Foreskin keratinocyte (primary cell): ENCODE measurements at places on chromosomes 4 and X.

DNA sequence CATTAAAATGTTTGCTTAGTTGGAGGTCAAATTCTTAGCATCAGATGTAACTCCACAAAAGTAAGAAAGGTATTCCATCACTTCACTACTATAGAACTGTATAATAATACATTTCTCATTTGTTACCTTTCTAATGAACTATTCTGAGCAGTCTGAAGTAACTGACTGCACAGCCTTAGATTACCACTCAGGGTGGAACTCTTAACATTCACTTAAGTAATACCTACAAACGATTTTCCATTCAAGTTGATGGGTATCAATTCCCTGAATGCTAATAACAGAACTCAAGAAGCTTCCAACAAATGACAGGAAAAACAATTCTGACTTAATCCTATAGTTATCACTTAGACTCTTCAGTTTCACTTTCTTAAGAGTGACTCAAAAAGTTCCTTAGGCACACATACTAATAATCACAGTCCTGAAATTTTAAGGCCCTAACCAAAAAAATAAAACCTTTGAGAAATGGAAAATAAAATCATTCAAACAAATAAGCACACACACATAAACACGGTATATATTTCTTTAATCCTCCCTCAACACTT, 20.9 kb downstream of the HNRNPD start:
- DNase-seq = no peak

- DNase-seq = no peak
These were observed 61.7 kb downstream of the ADRA2C start for GRCh38 chr4:3827616-3828492.

DNA sequence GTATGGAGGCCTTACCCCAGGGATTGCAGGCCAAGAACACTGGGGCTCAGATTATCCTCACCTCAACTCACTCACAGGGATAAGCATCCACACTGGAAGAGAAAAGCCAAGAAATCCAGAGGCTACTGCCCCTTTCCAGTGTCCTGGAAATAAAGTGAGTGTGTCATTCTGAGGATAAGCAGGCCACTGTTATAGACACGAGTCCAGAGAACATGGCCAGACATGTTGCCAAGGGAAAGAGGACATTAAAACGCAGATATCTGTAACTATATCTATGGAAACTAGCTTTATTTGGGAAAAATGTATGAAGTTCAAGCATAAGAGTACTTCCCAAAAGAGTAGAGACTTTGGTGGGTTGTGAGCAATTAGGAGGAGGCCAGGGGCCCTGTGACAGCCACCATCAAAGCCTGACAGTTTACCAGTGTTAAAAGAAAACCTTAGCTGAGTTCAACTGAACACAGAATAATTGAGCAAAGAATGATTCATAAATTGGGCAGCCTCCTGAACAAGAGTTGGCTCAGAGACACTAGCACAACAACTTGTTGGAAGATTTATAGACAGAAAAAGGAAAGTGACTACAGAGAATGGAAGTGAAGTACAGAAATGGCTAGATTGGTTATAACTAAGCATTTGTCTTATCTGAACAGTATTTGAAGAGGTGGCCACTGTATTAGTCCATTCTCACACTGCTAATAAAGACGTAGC, 1222.2 kb downstream of the STIM2 start:
- DNase-seq = peak; percentile 59

DNA sequence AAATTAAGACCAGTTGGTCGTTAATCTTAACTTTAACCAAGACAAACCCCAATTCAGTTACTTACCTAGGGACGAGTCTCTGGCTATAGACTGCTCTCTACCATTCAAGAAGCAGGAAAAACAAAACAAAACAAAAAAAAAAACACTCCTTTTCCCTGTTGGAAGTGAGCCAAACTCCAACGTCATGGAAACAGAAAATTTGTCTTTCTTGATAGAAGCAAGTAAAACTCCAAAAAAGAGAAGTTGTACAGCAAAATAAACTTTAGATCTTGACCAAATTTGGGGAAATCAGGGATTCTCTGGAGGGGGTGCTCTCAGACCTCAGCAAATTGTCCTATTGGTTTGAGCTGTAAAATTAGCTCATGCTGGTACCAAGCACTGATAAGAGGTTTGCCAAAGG, 3.7 kb downstream of the CNGA1 start:
- DNase-seq = no peak

GRCh38 chrX:56284269-56284668, 52.1 kb downstream of the KLF8 start:
- no peak for DNase-seq

DNA sequence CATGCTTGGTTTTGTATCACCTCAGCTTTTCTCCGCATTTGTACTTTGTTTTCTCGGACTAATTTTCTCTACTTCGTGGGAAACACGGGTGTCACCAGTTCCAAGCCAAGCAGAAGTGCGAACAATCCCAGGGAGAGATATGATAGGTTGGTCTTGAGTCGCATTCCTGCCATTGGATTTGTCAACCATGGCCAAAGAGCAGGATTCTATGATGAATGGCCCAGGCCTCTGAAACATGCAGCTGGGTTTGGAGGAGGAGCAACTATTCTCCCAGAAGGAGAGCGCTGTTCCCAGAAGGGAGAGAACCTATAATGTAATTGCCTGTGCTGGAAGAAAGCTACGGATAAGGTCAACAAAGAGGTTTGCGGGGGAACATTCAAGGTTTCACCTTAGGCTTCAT, 10.3 kb upstream of the FGFBP1 start:
- no peak for DNase-seq

DNA sequence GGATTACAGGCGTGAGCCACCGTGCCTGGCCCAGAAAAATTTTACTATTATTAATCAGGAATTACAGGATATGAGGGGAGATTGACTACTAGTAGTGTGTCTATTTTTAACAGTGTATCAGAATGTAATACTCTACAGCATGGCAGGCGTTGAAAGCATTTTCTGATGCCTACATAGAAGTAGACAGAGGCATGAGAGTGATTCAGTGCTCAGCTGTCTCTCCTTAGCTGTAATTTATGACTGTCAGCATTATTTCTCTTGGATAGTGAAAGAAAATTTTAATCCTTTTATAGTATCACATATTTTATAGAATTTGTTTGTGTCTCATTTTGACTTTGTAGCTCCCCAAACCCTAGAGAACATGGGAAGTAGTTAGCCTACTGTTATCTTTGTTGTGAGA, 20.7 kb downstream of the ARHGAP24 start:
- DNase-seq = no peak

- DNase-seq = no peak
These were observed 731.3 kb downstream of the DMD start for GRCh38 chrX:32480019-32480418.

GRCh38 chr4:185573651-185574199, 38.4 kb upstream of the PDLIM3 start:
- DNase-seq = peak; percentile 86

GRCh38 chrX:63713526-63713925, 71.5 kb downstream of the ARHGEF9 start:
- DNase-seq = peak; percentile 0

- no peak for DNase-seq
These were observed 142.2 kb downstream of the FAM47A start for GRCh38 chrX:33989936-33990335.

GRCh38 chr4:9845791-9846493, 64.5 kb downstream of the DRD5 start:
- no peak for DNase-seq

- DNase-seq = no peak
These were observed 120.0 kb downstream of the LUZP4 start for GRCh38 chrX:115409551-115409950.

GRCh38 chrX:138917781-138918180, 206.3 kb upstream of the FGF13 start:
- peak; percentile 54 for DNase-seq

- DNase-seq = no peak
These were observed 32.3 kb downstream of the NOP14 start for GRCh38 chr4:2930758-2931511.

GRCh38 chrX:154002215-154002719, 17.4 kb downstream of the IRAK1 start:
- no peak for DNase-seq

GRCh38 chr4:23881674-23882337, 8.0 kb downstream of the PPARGC1A start:
- no peak for DNase-seq
